ENCODE measurements at places on chromosomes 1 and 21. TPM values are rescaled to one million over a fixed set of nuclear protein-coding genes. Genes with fewer than 3 reads are reported as not detected.

Gene KRTAP7-1
- not detected for total RNA-seq

Gene MIXL1
- not detected for total RNA-seq

Gene PLA2G2C
- total RNA-seq, result not detected

Gene CA6
- not detected for total RNA-seq

Gene S100A7A
- total RNA-seq, result not detected

Gene GSTM1
- not detected for total RNA-seq

Gene TEDDM1
- not detected for total RNA-seq

Gene SPRR2B
- total RNA-seq, result not detected

Gene ADGRB2
- 4.9 TPM for total RNA-seq

Gene C1orf185
- not detected for total RNA-seq

Gene CLCA4
- not detected for total RNA-seq

Gene SLC16A1
- total RNA-seq, result 40.8 TPM

Gene DCST2
- 0.38 TPM for total RNA-seq

Gene SWT1
- 1.5 TPM for total RNA-seq

Gene CA14
- not detected for total RNA-seq

Gene FAM72A
- 10.6 TPM for total RNA-seq

Gene SFPQ
- 180 TPM for total RNA-seq

Gene ZYG11A
- total RNA-seq, result 2.3 TPM

Gene CLDN17
- total RNA-seq, result not detected

Gene LINGO4
- total RNA-seq, result not detected

Gene CPT2
- total RNA-seq, result 9.4 TPM
